Stimulated activated CD8-positive, alpha-beta memory T cell treated with anti-CD3 and anti-CD28 coated beads, Interleukin-15, amount 100 ng/mL, for 4 hours (primary cell): ENCODE measurements at places on chromosomes 6 and 20.

- no peak for DNase-seq
Measured at GRCh38 chr20:53149148-53149889, 177.2 kb downstream of the TSHZ2 start.

DNA sequence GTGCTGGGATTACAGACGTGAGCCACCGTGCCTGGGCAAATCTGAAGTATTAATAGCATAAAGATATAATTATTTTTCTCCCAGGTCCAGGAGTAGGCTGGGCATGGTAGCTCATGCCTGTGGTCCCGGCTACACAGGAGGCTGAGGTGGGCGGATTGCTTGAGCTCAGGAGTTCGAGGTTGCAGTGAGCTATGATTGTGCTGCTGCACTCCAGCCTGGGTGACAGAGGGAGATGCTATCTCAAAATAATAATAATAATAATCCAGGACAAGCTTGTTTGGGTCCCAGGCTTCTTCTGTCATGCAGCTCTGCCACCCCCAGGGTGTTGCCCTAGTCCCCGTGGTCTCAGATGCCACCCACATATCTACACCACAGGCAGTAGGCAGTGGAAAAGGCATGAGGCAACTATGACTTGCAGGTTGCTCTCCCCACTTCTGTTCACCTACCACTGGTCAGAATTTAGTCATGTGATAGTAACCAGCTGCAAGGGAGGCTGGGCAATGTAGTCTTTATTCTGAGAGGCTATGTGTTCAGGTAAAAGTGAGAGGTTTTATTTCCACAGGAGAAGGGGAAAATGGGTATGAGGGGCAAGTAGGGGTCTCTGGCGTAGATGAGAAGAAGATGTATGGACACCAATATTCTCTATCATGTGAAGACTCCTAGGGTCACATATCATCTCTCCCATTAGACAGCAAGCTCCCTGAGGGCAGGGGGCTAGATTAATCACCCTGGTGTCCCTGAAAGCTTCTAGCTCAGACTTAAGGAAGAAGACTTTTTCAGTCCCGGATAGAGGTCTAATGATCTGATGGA is 25.7 kb downstream of the TCF15 start:
- no peak for DNase-seq

DNA sequence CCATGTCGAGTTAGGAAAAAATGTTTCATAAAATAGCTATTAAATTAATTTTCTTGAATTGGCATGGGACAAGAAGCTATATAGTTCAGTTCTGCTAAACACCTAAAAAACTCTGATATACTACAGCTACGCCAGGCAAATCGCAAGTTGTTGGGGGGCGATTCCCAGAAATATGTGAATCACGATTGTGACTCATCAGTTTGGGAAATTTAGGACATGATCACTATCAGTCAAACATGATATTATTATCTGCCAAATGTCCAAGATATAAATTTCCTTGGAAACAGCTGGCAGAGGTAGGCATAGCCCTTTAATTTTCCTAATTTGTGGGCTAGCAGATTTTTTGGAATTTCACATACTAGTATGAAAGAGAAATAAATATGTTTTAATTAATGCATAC is 123.6 kb downstream of the ATXN1 start:
- DNase-seq: no peak

DNA sequence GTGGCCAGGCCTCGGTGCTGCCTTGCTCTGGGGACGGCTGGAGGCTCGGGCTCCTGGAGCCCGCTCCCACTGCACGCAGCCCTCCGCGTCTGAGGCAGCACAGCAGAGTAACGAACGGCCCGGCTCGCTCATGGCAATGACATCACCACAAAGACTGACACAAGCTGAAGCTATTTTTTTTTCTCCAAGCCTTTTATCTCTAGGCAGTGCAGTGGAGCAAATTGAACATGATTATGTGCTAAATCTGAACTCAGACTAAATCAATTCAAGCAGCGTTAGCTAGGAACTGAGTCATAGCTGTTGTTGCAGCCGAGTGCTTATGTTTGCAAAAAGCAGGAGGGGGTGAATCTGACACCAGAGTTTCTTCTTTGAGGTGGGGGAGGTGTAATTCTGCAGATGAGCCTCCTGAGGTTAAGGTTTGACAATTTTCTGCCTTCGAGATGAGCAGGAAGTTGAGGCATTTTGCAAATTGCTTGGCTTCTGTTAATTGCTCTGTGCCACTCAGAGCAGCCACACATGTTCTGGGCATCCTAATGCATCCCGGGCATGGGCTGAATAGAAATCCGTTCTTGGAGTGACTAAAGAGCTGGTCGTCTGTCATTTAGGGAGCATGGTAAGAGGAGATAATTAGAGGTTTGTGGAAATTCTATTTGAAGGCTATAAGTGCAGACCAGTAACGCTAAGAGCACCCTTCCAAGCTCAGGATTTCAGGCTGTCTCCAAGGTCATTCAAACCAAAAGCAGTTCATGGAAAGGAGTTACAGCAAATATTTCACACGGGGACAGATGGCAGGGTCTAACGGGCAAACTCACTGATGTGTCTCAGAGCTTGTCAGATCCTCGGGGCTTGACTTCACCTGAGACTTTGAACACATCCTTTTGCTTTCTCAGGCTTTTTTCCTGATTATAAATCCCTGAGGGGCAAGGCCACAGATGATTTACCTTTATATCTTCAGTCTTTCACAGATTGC is 155.1 kb upstream of the ENPP5 start:
- DNase-seq: no peak

DNA sequence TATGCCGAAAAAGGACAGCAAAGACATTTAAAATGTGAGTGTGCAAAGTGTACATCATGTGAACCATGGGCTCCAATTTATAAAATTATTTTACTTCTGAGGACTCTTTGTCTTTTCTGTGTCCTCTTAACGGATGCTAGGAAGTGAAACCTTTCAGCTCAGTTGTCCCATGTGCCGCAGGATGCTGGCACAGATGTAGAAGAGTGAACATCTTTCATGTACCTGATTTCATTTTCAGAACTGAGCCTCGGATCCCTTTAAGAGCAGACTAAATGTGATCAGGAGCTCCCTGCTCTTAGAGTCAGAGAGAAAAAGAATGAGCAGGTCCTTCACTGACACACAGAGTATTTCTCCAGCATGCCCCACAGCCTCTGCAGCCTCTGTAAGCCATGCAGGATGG is 27.6 kb upstream of the FUCA2 start:
- no peak for DNase-seq
